Cortex of kidney (tissue), 1 donor: ENCODE measurements at places on chromosomes 7 and 10.

DNA sequence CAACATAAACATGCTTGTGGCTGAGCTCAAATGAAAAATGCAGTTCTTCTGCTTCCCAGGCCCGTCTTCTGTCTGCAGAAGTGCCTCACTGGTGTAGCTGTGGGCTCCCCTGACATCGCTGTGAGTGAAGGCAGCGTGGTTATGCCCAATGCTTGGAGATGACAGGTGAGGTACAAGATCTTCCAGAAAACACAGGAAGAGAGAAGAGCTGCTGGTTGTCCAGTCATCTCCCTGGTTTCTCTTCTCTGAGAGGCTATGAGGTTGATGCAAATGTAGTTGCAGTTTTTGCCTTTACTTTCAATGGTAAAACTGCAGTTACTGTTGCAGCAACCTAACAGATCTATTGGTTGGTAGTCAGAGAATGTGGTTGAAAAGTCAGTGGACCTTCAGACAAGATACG is 223.6 kb downstream of the GATA3 start:
- no peak for DNase-seq

GRCh38 chr7:90719155-90719554 is 123.0 kb downstream of the CDK14 start:
- no peak for DNase-seq

DNA sequence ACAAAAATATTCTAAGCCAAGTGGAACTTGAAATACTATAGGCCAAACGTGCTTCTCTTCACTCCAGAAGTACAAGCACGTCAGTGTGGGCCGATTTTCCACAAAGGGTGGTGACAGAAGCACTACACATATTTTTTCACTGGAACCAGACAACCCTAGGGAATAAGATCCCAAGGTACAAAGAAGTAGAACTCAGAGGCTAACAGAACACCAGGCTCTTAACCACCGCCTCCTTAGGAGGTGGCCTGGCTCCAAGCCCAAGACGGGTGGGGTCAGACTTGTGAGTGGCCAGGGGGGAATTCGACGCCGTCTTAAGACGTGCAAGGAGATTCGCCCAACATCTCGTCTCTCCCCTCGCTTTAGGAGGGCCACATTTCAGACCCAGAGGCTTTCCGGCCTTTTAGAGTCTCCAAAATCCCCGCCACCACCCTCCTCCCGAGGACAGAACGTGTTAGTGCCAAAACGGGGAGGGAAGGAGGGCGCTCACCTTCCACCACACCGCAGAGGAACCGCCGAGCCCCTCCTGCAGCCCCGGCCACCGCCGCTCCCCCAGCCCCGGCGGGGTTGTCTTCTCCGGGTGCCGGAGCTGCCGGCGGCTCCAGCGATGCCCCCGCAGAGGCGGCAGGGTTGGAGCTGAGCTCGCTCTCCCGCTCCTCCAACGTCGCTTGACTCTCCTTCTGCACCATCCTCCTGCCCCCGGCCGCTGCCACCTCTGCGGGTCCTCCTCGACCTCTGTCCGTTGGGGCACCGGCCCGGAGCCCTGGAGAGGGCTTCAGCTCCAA is 716 bp downstream of the OGA start:
- no peak for DNase-seq

- no peak for DNase-seq
Observed at GRCh38 chr10:58839771-58840170, 327.1 kb downstream of the BICC1 start.

DNA sequence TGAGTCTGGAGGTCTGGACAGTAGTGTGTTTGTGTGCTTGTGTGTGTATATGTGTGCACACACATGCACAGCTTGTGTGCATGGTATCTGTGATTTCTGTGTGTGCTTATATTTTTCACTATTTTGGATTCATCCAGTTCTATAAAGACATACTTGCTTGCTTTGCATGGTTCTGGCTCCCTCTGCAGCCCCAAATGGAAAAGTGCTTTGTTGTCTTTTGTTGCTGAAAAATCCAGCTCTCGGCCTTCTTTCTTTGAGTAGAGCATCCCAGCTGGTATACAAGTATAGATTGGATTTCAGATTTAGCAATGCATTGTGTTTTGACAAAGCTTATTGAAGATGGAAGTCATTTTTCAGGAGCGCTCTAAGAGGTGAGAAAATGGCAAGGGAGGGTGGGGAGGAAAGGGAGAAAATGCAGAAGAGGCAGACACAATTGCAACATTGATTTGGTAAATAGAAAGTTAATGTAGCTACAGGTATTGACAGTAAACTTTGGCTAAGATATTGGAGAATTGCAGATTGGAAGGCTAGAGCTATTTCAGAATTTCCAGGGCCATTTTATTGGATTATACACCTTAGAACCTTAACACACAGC is 333.9 kb downstream of the AUTS2 start:
- no peak for DNase-seq

- no peak for DNase-seq
Observed at GRCh38 chr7:134778941-134779740, at the start of gene CALD1. TSS of gene CALD1 (plus strand) at chr7:134779634. CDS start at chr7:134867734, 88,100 bp downstream.
